ENCODE measurements at places on chromosomes 7 and 10.

GRCh38 chr7:1505731-1506550 is 1.8 kb upstream of the INTS1 start:
- no peak for DNase-seq

DNA sequence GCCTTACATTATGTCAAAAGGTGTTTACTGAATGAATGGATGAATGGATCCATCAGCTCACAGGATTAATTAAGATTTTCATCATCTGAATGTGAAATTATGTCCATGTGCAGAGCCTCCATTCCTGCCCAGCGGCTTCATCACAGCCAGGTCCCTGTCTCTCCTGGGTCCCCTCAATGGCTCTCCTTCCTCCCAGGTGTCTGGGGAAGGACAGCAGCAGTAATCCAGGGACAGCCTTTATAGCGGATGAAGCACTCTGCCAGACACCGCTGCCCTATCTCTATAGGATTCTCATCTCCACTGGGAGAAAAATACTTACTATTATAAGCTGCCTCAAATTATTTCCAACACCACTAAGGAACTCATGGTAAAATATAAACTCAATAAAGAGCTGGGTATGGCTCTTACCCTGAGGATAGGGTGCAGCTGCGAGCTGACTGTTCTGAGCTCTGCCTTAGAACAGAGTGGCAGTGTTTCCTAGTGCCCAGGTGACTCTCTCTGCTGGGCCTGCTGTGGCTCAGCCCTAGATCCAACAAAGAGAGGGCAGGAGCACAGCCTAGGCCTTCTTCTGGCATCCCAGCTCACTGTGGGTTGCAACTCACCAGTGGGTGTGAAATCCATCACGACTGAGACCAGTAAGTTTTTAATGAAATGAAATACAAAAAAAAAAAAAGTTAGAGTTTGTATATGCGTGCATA is 38.3 kb downstream of the GPRIN2 start:
- DNase-seq = no peak

GRCh38 chr10:43041422-43042342 is 35.2 kb upstream of the RET start:
- DNase-seq = no peak

DNA sequence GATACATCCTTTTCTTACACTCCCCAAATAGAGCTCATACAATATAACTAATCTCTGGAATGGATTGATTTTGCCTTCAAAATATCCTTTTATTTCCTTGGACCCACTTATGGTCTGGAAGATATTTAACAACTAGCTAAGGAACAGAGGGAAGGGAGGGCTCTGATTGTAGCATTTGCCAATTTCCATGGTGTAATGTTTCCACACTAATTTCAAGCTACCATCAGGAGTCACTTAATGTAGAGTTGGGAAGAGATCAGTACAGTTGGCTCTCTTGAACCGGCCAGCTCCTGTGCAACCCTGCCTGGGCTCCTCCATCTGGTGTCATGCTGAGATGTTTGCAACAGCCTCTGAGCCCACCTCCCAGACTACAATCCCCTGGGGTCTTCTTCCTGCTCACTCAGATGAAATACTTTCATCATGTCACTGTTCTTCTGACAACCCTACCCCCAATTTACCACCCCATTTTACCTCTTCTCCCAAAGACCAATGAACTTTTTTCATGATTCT is 8.0 kb upstream of the IL6 start:
- DNase-seq = no peak

DNA sequence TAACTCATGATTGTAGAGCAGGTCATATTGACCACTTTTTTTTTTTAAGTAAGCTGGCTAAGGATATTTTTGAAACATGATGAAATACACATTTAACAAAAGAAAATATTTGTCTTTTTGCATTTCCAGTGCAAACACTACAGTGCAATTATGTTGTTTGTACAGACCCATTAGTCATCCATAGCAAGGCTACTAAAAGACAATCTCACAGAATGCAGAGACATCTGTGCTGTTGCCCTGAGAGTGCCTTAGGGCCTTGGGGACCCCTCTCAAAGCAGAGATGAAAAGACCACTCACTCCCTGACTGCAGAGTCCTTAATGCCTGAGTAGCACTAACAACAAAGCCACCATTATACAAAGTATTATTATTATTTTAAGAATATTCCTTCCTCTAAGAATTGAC is 104.5 kb downstream of the NRCAM start:
- no peak for DNase-seq

DNA sequence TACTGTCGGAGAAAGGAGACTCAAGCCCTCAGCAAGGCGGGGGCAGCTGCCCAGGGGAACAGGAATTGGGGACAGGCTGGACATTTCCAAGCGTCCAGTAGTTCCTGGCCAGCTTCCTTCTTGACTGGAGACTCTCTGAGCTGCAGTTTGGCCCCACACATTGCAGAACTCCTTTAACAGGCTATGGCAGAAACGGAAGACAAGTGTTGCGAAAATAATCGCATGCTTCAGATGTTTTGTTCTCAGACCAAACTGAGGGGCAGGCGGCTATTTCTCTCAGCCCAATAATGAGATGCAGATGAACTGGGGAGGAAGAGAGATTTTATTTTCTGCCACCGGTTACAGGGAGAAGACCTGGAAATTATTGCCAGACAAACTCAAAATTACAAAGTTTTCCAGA is 88.0 kb upstream of the PFKP start:
- no peak for DNase-seq

DNA sequence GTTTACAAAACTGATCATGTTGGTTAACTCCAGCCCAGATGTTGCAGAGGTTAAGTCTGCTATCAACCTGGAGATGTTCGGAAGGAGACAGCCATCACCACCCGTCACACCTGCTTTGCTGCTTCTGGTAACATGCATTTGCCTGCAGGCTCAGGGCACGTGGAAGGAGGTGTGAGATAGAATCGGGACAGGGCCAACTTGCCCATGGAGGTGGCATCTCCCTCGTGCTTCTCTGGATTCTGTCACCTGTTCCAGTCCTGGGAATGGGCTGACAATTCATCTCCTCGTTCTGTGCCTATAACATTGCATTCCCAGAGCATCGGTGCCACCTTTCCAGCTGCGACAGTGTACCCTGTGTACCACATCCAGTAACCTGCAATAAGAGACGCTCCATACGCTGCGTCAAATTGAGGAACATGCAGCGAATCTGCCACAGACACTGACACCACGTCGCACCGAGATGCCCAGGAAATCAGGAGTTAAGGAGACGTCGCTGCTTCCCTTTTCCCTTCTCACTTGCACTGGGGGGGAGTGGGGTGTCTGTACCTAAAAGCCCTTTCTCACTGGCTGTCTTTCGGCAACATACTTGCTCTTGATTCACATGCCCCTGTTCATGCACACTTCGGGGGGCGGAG is 65.8 kb downstream of the ADARB2 start:
- no peak for DNase-seq

DNA sequence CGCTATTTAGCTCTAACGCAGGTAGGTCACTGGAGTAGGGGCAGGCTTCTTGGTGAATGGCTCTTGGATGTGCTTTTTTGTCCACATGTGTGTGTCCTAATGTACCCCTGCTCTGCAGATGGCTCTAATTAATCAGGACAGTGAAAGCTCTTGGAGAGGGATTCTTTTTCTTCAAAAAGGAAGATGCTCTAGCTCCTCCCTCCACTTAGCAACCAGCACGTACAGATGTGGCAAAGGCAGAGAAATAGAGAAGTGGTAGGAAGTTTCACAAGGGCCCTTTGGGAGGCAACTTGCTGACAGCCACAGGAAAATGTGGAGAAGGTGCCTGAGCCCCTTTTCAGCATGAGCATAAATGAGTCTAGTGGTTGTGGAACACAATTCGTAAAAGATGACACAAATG is 221.7 kb downstream of the PLXNA4 start:
- DNase-seq = no peak

- DNase-seq = no peak
Observed at GRCh38 chr10:667096-667495, 22.4 kb downstream of the DIP2C start.

DNA sequence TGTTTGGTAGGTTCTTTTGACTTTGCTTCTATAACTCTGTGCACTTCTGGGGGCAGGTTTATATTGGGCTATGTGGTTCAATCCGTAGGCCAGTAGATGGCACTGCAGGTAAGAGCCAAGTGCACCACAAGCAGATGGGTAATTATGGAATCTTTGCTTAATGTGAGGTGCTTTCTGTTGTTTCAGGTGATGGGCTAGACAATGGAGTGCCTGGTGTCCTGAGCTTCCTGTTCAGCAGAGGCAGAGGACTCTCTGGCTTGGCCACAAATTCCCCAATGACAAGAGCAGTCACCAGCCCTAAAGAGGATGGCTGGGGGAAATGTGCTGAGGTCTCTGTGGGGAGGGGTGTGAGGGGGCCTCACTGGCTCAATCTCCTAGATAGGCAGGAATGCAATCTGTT is 455.0 kb downstream of the CCSER2 start:
- DNase-seq = peak; percentile 9

DNA sequence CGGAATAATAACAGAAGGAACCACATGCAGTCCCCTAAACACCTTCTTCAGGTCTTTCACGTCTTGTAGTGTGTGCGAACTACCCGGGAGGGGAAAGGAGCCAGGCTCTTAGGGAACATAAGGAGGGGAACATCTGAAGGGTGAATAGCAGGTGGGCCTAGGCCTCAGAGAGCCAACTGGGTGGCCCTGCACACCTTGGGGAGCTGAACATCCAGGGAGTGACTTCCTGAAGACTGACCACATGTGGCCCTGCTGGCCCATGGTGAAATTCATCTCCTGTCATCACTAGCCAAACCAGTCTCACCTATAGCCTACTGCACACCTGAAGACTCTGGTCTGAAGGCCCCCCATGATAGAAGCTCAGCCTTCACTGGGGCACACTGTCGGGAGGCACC is 5.6 kb downstream of the CALML3 start:
- no peak for DNase-seq

GRCh38 chr10:96452494-96453153 is 61.1 kb downstream of the TLL2 start:
- no peak for DNase-seq

Measured in ELR (cell line).